ENCODE measurements at places on chromosomes 7 and 10.

DNA sequence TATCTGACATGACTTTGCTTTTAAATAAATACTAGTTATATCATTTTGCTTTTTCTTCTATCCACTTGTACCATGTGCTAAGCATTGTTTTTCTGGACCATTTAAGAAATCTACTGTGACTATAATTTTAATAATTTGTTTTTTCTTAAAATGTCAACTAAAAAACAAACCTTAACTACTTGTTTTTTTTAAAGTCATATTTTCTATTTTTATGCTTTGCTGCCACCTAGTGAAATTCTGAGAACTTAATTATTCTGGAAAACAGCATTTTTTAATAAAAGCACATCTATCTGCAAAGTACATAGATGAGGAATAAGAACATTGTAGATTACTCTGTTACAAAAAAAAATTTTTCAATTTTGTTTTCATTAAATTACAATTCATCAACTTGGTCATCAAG, 47.4 kb downstream of the ORC5 start:
- no peak for DNase-seq

DNA sequence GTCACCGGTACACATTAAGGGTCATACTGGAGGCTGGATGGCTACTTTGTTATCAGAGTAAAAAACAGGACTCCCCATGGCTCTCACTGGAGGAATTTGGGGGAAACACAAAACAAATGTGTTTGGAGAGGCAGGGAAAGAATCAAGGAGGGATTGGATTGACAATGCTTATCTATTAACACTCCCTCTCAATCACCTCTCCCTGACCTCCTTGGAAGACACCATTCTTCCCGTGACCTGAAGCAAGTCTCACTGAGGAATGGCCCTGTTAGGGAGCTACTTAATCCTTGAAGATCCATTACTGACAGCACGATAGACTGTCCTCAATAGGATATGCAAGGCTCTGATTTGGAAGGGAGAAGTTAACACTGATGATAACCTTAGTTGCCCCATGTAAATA, 242.1 kb upstream of the PTN start:
- DNase-seq: no peak

DNA sequence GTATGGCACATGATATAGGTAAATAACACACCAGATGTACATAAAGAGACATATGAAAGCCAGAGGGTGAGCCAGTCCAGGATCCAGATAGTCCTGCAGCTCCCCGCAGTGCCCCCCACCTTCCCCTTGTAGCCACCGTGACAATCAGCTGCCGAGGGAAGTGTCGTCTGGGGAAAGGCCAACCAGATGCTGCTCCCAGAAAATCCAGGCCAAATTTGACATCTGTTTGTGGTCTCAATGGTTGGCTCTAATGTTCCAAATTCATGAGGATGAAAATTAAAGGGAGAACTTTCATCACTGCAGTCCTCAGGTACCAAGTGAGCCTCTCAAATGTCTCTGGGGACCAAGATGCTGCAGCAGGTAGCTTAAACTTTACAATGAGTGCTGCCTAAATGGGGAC, 210.3 kb downstream of the PTEN start:
- DNase-seq: no peak

DNA sequence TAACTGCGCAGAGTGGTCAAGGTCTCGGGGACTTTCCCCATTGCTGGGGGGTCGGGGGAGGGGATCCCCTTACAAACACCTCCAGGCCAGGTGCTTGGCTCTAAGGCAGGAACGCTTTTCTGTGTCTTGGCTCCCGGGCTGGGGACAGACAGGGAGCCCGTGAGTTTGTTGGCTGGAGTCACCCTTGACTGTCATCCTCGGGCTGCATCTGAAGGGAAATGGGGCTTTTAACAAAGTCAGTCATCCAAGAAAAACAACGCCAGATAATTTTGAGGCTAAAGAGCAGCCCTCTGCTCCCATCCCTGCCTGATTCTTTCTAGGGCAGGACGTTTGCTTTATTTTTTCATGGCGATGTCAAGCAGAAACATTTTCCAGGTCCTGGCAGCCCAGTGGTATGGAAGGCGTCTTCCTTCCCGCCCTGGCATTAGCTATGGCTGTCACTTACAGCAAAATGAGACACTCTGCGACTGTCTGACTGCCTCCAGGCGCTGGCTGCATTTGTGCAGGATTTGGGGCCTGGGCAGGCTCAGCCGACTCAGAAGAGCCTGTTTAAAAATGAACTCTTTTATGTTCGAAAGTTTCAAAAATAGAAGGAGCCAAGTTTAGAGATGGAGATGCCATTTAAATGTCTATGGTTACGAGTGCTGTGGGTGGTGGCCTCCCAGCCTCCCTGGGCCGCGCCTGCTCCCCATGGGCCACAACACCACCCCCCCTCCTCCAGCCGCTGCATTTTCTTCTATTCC, 54.7 kb upstream of the TNS3 start:
- DNase-seq: no peak

GRCh38 chr10:47041396-47042198, 130.4 kb downstream of the PTPN20 start:
- DNase-seq: no peak

- DNase-seq: no peak
Measured at GRCh38 chr7:45515346-45515745, 58.8 kb upstream of the ADCY1 start.

DNA sequence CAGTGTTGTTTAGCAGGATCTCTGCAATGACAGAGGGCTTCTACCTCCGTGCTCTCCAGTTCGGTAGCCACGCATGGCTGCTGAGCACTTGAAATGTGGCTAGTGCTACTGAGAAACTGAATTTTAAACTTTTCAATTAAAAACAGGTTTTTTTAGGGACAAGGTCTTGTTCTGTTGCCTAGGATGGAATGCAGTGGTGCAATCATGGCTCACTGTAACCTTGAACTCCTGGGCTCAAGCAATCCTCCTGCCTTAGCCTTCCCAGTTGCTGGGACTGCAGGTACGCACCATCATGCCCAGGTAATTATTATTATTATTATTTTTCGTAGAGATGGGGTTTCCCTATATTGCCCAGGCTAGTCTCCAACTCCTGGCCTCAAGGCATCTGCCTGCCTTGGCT, 13.4 kb upstream of the SFRP5 start:
- DNase-seq: no peak

GRCh38 chr7:130322615-130323014, 22.0 kb upstream of the CPA5 start:
- DNase-seq: no peak

GRCh38 chr7:5586963-5587348, 163.3 kb upstream of the TNRC18 start:
- no peak for DNase-seq

DNA sequence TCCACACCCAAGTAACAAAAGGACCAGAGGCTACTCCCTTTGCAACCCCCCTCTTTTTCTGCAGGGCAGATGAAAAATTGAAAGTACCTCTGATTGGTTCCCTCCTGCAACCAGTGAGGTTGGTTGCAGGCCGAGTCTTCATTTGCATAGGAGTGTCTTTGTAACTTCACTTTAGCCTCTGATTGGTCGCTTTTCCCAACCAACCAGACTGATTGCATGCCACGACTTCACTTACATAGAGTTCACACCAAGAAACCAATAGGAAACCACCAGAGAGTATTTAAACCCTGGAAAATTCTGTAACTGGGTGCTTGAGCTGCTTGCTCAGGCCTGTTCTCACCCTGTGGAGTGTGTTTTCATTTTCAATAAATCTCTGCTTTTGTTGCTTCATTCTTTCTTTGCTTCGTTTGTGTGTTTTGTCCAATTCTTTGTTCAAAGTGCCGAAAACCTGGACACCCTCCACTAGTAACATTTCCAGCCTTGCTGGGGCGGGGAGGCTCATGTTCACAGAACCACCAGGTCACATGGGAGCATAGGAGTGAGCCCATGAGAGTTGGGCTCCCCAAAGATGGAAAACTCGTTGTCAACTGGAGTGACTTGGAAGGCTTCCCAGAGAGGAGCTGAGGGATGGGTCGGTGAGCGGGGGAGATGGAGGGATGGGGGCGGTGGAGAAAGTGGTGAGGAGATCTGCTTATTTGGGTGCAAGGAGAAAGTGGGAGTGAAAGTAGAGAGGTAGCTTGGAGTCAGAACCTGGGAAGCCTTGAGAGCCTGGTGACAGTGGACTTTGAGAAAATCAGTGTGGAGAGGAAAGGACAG, 223.6 kb downstream of the GFRA1 start:
- DNase-seq: no peak
